ENCODE measurements at places on chromosomes 13 and 19.
A peak's percentile ranks its signal among the peaks of the same experiment; 100 is the strongest.

DNA sequence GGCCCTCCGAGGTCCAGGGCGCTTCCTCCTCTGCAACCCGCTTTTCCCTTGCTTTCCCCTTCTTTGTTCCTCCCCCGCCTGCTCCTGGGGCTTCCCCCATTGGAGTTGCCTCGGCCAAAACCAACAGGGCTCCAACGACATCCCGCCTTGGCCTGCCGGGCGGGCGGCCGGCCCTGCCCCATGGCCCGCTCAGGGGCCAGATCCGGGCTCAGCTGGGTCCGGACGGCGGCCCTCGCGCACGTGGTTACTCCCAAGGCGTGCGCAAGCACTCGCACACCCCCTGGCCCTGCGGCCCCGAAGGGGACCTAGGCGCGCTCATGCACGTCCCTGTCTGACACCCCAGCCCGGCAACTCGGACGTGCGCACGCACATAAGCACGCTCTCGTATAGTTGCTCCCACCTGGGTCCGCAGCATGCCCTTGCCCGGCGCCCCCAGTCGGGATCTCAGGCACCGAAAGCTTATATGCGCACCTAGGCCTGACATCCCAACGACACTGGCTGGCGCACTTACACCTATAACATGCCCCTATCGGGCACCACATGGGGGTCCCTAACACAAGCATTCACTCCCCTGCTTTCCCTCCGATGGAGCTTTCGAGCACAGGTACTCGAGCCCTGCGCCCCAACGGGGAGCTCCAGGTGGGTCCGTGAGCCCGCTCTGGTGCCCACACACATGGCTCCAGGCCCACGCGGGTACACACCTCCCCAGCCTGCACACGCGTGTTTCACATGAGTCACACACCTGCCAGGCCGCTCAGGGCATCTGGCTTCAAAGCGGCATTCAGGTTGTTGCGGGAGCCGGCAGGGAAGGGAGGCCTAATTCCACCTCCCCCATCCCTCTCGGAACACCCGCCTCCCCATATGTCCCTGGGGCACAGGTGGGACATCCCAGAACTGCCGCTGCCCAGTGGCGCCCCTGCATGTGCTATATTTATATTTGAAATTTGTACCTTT, 15.0 kb downstream of the NFIX start:
- DNase-seq = no peak

GRCh38 chr13:96575423-96576320, 418.6 kb downstream of the OXGR1 start:
- DNase-seq = no peak

- DNase-seq = peak; percentile 23
Observed at GRCh38 chr13:106503272-106503671, 32.2 kb downstream of the EFNB2 start.

DNA sequence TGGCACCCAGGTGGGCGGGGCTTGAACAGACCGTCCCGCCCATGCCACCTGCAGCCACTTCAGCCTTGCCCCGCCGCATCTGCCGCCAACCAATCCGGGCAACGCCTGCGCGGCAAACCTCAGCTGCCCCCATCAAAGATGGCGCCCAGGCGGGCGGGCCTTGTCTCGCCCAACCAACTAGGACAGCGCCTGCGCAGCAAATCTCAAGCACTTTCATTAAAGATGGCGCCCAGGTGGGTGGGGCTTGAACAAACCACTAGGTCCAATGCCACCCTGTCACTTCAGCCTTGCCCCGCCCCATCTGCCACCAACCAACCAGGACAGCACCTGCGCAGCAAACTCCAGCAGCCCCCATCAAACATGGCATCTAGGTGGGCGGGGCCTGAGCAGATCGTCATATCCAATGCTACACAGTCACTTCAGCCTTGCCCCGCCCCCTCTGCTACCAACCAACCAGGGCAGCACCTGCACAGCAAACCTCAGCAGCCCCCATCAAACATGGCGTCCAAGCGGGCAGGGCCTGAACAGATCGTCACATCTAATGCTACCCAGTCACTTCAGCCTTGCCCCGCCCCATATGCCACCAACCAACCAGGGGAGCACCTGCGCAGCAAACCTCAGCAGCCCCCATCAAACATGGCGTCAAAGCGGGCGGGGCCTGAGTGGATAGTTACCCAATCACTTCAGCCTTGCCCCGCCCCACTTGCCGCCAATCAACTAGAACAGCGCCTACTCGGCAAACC, 1.4 kb downstream of the PEG3 start:
- peak; percentile 22 for DNase-seq

GRCh38 chr19:13077240-13077639, 25.4 kb downstream of the LYL1 start:
- DNase-seq = peak; percentile 39

GRCh38 chr13:112218416-112218815, 151.5 kb downstream of the SOX1 start:
- no peak for DNase-seq

- no peak for DNase-seq
Observed at GRCh38 chr13:28477709-28477973, 17.3 kb downstream of the FLT1 start.

DNA sequence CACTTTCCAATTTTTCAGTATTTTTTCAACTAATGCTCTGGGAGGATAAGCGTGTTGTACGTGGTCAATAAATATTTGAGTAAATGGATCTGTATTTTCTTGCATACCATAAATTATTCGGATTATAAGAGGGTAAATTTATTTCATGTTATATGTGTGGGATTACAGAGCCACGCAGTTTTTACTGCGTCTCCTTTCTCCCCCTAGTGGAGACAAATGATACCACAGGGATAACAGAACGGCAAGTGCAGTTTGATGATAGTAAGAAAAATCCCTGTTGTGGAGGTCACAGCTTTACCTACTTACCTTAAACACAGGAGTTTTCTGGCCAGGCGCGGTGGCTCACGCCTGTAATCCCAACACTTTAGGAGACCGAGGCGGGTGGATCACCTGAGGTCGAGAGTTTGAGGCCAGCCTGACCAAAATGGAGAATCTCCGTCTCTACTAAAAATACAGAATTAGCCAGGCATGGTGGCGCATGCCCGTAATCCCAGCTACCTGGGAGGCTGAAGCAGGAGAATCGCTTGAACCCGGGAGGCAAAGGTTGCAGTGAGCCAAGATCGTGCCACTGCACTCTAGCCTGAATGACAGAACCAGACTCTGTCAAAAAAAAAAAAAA, 16.8 kb downstream of the MBD3L2B start:
- DNase-seq = peak; percentile 46

DNA sequence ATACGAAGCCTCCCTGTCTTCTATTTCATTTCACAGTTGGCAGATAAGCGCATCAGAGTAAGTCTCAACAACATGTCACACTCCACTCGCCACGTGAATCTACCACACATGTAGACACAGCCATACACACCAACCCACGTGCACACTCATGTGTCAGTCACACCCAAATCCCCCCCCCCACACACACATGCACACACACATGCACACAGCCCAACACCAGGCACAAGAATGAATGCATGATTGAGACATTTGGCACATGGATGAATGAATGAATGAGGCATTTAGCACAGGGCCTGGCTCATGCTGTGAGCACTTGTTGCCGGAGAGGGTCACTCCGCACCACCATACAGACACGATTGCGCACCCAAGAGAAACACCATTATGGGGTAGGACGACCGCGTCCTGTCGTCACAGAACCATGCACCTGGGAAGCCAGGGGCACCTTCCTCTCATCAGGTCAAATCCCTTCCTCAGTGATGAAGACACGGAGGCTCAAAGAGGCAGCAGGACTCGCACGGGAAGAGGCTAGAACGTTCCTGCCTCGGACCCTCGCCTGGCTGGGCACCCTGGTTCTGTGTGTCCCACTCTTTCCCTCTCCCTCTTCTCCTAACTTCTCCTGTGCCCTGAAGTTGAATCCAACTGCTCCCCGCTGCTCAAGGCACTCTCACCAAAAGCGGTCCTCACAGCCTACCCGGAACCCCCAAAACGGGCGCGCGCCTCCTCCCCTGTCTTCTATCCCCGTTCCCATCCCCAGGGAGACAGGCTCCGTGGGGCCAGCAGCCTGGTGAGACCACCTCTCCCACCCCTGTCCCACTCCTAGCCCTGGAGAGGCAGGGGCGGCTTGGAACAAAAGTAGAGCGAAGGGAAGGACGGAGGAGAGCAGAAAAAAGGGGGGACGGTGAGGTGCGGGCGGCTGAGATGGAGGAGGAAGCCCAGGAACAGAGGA, 1.3 kb downstream of the MEIS3 start:
- no peak for DNase-seq

DNA sequence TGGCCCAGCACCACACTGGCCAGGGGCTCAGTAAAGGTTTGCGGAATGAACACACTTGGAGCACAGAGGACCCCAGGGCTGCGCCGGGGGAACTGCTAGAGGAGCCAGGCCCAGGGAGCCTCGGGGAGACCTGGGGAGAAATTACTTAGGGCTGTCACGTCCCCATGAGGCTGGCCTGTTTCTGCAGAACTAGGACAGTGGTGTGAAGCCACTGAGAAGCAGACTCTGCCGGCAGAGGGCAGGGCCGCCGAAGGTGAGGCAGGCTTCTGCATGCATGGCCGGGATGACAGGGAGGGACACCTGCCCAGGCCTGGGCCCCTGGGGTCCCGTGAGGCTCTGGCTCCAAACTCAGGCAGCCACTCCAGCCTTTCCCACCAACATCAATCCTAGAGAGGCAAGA, 26.4 kb downstream of the ELAVL1 start:
- DNase-seq = no peak

DNA sequence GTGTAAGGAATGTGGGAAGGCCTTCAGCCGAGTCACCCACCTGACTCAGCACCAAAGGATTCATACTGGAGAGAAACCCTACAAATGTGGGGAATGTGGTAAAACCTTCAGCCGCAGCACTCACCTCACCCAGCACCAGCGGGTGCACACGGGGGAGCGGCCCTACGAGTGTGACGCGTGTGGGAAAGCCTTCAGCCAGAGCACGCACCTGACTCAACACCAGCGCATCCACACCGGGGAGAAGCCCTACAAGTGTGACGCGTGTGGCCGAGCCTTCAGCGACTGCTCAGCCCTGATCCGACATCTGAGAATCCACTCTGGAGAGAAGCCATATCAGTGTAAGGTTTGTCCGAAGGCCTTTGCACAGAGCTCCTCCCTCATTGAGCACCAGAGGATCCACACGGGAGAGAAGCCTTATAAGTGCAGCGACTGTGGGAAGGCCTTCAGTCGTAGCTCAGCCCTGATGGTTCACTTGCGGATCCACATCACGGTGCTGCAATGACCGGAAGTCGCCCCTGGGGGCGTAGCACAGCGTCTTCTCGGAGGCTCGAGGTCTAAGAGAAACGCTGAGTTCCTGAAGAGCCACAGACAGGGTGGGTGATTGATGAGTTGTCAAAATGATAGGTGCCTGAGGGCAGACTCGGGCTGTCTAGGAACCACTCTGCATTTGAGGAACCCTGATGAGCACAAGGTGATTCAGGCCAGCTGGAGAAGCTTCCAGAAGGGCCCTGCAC, 12.2 kb downstream of the ZSCAN22 start:
- no peak for DNase-seq

- peak; percentile 39 for DNase-seq
Observed at GRCh38 chr13:109654341-109655205, 131.8 kb downstream of the IRS2 start.

DNA sequence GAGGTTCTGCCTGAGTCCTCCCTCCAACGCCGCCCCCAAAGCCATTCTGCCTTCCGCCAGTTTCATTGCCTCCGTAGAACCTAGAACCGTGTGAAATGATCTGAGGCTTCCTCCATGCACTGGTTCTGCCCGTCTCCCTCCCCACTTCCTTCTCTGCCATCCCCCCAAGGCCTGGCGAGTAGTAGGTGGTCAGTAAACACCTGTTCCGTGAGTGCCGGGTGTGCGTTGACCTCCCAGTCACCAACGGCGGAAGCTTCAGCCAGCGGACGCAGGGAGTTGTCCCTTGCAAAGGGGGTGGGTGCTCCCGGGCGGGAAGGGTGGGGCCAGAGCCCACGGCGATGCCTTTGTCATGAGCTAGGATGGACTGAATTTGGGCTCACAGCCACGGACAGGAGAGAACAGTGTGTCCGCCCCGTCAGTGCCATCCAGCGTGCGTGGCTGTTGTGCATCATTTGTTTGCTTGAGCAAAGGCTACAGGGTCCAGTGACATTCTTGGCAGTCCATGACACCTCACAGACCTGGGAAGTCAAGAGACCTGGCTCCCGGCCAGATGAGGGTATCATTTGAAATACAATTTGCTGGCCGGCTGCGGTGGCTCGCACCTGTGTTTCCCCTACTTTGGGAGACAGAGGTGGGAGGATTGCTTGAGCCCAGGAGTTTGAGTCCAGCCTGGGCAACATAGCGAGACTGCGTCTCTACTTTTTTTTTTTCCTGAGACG, 43.1 kb downstream of the NFIC start:
- no peak for DNase-seq

GRCh38 chr13:36158611-36159010, 27.4 kb upstream of the DCLK1 start:
- DNase-seq = peak; percentile 78

DNA sequence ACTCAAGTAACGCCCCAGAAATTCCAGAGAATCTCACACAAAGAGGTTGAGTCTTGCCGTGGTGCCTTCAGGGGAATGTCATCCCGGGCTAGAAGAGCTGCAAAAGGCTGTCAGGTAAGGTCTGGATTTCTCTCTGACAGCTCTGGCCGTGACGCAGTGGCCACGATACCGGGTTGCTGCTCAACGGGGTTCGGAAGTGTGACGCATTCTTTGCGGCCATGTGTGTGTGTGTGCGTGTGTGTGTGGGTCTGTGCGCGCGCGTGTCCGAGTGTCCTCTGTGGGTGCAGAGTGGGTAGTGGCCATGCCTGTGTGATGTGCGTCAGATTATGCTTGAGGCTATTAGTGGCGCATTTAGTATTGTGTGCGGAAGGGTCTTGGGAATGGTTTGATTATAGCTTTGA, 306 bp downstream of the ZNF540 start:
- no peak for DNase-seq

DNA sequence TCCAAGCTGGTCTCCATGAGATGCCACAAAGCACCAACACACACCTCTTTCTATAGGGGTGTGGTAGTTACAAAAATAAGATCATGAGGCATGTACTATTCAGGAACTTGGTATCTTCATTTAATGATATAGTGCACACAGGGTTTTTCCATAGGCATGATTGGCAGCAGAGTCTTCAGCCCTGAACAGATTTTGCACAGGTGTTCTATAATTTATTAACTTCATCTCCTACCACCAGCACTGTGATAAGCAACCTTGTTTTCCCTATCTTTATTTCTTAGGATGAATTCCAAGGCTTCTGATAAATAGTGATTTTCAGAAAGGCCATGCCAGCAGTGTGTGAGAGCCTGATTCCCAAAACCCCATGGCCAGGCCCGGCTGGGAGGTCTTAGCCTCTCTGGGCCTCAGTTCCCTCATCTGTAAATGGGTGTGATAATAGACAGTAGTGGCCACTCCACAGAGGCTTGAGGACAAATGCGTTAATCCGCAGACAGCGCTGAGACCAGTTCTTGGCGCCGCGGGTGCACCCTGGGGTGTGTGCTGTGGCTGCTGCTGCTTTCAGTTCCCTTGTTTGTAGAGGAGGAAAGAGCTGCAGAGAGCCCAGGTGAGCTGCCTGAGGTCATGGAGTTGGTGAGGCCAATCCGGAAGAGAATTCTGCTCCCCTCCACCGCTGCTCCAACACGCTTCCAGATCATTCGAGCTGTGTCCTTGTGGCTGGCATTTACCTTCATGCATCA, 33.1 kb downstream of the DHRS12 start:
- DNase-seq = no peak

GRCh38 chr19:16034958-16035560, 41.2 kb upstream of the TPM4 start:
- no peak for DNase-seq

Data from fibroblast of lung (primary cell).